Stimulated activated CD8-positive, alpha-beta memory T cell treated with anti-CD3 and anti-CD28 coated beads, Interleukin-4, amount 100 ng/mL, for 4 hours (primary cell): ENCODE measurements at places on chromosomes 5 and 9.

DNA sequence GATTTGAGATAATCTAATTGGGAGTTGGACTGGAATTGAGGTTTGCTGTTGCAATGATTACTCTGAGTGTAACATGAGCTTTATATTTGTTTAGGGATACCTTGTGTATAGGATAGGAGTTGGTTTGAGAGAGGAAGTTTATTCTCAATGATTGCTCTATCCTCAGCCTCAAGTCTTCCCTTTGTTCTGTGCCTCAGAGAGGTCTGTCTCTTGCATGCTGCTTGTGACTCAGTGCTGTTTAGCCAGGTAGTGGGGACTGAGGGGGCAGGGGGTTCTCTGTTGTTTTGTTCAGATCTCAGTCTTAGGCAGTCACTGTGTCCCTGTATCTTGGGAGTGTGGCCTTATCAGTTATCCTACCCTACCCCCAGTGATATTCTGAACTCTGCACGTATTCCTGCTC lies 192.1 kb downstream of the SPATA31D1 start:
- DNase-seq: no peak

- DNase-seq: no peak
These were observed 344.7 kb upstream of the DAP start for GRCh38 chr5:11105696-11106095.

- DNase-seq: no peak
These were observed 220.4 kb downstream of the DEPDC1B start for GRCh38 chr5:60479542-60479941.

DNA sequence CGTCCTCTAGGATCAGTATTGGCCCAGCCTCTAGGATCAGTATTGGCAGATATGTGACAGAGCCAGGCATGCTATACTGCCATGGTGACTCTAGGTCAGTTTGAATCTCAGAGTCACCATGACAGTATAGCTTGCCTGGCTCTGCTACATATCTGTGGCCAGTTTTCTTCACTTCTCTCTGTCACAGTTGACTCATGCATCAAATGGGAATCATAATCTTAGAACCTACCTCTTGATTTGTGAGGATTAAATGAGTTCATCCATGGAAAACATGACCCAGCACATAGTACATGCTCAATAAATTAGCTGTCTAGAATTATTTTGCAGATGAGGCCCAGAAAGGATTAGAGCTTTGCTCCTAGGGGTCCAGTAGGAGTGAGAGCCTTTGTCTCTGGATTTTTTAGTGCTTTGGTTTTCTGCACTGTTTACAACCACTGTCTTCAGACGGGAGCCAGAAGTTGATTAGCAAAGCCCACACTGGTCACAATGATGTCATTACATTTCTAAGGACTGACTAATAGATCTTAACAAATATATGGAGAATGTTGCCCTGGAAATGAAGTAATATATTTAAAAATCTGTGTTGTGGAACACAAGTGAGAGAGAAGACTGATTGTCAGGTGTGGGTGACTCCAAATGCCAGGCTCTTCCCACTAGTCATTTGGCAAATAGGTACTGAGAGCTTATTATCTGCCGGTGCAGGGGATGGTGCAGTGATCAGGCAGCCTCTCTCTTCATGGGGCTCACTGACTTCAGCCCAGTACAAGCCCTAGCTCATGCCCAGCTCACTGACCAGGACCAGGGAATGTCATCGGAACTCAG lies 76.0 kb downstream of the COL15A1 start:
- no peak for DNase-seq

GRCh38 chr9:114282507-114282906 lies 40.4 kb upstream of the ORM1 start:
- DNase-seq: no peak

GRCh38 chr9:91043811-91044175 lies 242.2 kb downstream of the SYK start:
- DNase-seq: no peak

- no peak for DNase-seq
These were observed 38.9 kb downstream of the NTRK2 start for GRCh38 chr9:84708400-84708799.

DNA sequence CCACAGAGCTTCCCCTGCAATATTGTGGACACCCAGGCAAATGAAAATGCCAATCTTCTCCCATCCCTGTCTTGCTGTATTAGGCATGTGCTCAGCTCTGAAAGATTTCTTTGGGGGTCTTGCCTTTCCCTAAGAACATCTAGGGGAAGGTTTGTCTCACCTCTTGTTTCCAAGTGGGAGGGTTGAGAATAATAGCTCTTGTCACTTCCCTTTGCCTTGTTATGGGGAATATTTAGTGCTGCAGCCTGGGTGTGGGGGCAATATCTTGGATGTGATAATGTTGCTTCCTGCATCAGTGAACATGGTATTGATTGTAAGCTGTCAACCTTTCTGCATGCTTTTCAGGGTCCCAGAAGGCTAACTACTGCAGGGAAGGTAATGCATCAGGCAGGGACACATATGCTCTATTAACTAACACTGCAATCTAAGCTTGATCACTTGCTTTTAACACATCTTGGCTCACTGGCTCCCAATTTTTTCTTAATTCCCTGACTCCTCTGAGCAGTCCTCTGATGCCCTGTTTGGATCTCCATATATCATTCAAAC lies 66.1 kb upstream of the GPR151 start:
- no peak for DNase-seq

DNA sequence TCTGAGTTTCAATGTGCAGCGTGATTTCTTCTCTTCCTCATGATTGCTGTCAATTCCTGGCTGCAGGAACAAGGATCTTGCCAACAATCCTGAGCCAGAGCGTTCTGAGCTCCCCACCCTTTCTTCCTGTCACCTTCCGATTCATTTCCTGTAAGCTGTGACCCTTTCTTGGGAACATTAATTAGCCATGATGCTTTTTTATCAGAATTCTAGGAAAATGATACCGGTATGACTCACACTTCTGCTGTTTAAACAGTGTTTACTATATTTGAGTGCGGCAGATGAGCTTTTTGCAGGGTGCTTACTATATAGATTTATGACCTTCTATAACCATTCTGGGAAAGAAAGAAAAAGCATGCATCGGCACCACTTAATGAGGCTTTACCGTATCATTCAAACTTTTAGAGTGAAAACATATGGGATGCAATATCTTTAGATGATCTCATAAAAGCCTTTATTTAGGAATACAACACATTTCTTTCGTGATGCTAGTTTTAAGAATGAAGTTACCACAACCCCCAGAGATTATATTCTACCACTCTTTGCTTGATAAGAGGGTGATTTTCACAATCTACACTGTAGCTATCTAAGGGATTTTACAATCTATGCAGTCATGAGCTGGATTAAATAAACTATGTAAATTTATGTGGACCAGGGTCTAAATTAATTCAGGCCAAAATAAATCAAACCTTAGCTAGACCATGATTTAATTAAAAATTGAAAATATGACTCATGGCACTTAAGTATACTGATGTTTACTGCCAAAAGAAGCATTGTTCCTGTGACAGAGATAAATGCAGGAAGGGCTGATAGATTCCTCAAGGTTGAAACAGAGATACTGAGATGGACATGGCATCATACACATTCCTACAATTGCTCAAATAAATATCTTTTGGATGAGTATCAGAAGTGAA lies 38.0 kb upstream of the OSMR start:
- no peak for DNase-seq

GRCh38 chr9:13759551-13759950 lies 480.1 kb upstream of the MPDZ start:
- DNase-seq: no peak

- DNase-seq: no peak
These were observed 50.3 kb downstream of the GNAQ start for GRCh38 chr9:77981332-77981731.
